ENCODE measurements at places on chromosomes 6 and 20.

DNA sequence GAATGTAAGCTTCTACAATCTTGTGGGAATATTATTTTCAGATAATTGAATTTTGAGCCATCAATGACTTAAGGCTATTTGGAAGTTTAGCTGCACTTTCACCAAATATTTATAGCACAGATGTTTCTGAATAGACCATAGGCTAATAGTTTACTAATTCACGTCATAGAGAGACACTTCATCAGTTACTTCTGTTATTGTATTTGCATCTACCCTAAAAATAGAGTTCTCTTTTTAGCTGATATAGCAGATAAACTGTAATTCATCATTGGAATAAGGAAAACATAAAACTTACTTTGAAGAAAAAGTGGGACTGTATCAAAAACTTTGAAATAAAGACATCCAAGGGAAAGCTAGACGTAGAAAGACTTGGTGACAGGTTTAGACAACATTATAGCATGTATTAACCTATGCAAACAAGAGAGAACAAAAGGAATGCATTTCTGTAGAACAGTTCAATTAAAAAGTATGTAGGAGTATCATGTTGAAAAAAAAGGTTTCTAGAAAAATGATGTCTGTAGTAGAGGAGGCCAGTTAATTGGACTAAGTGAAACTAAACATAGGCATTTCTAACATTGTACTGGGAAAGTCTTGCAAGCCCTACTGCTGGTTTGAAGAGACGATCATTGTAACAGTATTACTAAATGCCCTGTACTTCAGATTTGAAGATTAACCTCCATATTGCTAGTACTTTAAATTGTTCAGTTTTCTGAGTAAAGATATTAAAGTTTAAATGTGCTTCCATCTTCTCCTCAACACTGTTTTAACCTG lies 123.3 kb downstream of the ZFAND3 start:
- DNase-seq: no peak

- no peak for DNase-seq
Observed at GRCh38 chr6:103122766-103123601, 1729.5 kb downstream of the GRIK2 start.

DNA sequence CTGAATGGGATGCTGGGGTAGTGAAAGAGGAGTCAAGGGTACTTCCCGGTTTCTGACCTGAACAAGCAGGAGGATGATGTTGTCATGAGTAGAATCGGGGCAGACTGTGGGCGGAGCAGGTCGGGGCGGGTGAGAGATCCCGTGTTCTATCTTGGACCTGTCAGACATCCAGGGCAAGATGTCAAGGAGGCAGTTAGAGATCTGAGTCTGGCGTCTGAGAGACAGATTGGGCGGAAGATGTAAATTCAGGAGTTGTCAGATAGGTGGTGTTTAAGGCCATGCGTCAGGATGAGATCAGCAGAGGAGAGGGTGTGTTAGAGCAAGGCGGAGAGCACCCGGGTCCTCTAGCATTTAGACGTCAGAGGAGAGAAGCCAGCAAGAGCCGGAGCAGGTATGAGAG lies 115.5 kb downstream of the DLGAP4 start:
- DNase-seq: no peak

DNA sequence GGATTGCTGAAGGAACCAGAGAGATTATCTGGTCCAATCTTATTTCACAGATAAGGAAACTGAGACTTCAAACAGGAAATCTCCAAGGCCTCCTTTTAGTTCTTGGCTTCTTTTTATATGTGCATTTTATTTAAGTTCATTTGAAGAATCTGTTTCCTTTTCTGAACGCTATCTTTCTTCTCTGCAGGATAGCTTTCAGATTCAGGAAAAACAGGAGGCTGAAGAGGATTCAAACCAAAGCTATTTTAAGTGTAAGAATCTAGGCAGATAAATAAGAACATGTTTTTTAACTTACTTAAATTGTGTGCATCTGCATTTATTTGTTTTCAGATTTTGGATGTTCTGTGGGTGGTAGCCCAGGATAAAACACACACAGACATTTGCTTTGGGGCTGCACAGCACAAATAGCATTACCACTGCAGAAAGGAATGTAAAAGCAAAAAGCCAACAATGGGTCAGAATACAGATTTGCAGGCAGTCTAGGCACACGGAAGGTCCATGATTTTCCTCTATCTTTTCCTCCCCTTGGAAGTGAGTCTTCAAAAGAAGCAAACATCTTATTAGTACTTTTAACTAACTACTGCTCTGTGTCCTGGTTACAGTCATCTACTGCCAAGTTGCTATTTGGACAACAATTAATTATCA lies 188.8 kb upstream of the TBX18 start:
- DNase-seq: no peak

DNA sequence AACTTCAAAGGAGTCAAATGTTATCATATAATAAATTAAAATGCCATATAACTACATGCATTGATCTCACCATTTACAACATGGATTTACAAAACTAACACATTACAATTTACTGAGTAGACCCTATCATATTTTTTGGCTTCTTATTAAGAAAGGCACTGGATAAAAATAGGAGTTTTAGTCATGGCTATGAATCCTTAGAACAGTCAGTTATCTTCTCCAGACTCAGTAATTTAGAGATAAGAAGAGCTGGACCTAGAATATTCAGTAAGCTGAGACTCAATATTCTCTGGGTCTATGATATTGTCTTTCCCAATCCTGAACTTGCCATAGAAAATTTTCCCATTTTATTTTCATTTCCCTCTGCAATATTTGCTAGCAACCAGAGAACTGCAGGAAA lies 62.3 kb downstream of the ME1 start:
- no peak for DNase-seq

DNA sequence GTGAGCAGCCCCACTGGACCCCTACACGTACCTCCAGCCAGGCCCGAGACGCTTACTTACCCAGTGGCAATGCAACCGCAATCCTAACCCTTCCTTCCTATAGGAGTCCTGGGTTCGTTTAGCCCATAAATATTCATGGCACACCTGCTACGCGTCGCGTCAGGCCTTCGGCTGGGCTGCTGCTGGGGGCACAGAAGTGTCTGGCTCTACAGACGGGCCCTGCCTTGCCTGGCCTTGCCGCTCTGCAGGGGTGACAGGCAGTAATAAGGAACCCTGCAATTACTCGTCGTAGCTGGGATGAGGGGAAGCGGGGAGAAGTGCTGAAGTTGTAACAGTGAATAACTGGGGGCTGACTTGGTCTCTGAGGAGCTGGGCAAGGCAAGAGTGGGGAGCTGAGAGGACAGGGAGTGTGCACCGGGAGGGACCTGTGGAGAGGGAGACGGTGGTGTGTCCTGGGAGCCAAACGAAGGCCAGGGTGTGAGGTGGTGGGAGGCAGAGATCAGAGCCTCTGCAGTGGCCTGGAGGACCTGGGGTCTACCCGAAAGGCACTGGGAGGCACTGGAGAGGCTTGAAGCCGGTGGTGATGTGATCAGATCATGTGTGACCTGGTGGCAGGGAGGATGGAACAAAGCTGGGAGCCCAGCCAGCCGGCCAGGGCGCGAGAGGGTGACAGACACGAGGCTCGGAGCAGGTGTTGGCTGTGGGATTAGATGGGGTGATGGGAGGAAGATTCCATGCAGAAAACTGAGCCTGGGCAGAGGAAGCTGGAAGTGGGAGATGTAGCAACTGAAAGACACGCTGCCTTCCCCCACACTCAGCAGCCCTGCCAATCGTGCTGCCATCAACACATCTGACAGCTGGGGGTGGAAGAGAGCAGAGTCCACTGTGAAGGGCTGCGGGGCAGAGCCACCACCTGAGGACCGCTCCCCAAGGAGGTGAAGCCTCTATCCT lies 36.4 kb downstream of the PSMG4 start:
- DNase-seq: no peak

Data from activated T-cell treated with anti-CD3 and anti-CD28 coated beads for 1 hour (primary cell).